NCI-H2081 treated with DMSO at 0.1 percent for 48 hours (cell line): ENCODE measurements at places on chromosomes 2 and 18.

GRCh38 chr2:195648787-195649186, 8.2 kb upstream of the SLC39A10 start:
- DNase-seq: no peak

DNA sequence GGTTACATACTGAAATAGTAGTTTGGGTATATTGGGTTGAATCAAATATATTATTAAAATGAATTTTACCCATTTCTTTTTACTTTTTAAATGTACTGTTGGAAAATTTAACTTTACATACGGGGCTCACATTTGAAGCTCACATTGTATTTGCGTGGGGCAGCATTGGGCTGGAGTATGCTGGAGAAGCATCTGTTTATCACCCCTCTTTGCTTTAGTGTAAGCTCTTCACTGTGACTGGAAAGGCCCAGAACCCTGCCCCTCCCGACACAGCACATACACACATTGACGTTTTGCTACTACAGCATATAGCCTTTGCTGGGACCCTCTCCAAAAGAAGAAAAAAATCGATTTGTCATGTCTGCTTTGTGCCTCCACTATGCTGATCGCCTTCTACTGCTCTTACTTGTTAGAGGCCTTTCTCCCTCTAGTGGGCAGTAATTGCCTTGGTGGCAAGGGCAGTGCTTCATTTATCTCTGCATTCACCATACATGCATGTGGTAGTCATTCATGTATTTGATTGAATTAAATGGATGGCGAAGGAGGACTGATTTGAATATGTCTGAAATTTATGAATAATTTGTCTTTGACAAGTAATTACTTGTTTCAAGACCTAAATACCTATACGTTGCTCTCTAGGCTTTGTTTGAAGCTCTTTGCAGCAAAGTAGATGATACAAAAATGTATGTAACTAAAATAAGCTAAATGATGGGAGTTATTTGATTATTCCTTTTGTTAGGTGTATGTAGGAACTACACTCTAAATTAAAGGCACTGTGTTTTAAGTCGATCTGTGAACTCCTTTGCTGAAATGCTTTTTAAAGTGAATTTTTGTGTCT, 37.4 kb downstream of the VAPA start:
- DNase-seq: no peak

GRCh38 chr2:115129536-115129935, 687.1 kb downstream of the DPP10 start:
- DNase-seq: no peak

- no peak for DNase-seq
These were observed 19.5 kb upstream of the DARS1 start for GRCh38 chr2:136004965-136005364.

- DNase-seq: peak; percentile 6
These were observed 47.2 kb downstream of the RAD51AP2 start for GRCh38 chr2:17470855-17471641.

DNA sequence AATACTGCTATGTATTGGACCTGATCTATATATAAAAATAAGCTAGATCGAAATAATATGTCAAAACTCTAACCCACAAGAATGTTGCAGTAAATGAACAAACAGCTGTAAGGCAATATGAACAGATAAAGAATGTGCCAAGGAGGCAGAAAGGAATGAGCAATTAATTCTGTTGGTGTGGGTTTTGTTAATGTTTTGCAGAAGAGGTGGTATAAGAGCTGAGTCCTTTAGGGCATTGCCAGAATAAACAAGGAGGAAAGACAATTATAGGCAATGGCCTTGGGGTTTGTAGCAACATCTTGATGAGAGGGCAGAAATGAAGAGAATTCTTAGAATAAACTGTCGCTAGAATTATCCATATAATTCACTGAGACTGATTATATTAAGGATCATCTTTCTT, 240.9 kb upstream of the GULP1 start:
- no peak for DNase-seq

DNA sequence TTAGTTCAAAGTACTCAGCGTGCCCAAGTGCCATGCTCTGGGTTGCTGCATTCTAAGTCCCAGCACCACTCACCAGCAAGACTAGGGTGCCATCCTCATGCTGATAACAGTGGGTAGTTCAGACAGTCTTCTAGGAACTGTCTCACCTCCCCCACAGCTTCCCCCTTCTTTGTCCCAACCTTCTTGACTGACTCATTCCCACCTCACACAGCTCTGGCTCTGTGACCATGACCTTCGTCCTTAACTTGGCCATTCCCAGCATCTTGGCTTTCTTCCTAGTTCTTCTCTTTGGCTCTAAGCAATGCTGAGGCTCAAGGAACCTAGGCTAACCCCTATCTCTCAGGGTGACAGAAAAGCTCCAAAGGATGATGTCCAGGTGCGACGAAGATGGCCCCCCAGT, 20.0 kb upstream of the CXCR4 start:
- no peak for DNase-seq

GRCh38 chr18:32018331-32019250, at the start of gene RNF125:
TSS of gene RNF125 (plus strand) at chr18:32018825. CDS start at chr18:32018864, 39 bp downstream.
- no peak for DNase-seq

GRCh38 chr2:126792186-126792585, 106.5 kb upstream of the TEX51 start:
- no peak for DNase-seq
